ENCODE measurements at places on chromosomes 5 and 9. TPM values are rescaled to one million over a fixed set of nuclear protein-coding genes. Genes with fewer than 3 reads are reported as not detected.

DPM2 gene
- total RNA-seq: 11.4 TPM

FBP2 gene
- not detected for total RNA-seq

SHISAL2B gene
- not detected for total RNA-seq

NR2F1 gene
- total RNA-seq: 53.8 TPM

ELAVL2 gene
- total RNA-seq: 311 TPM

ARL14EPL gene
- not detected for total RNA-seq

Data from frontal cortex (tissue), 4 donors.